ENCODE measurements at places on chromosomes 5 and 9.

GRCh38 chr5:132689513-132689912 lies 15.7 kb downstream of the IL4 start:
- DNase-seq: no peak

GRCh38 chr9:27888661-27889295 lies 315.5 kb upstream of the C9orf72 start:
- peak; percentile 5 for DNase-seq

- DNase-seq: no peak
Observed at GRCh38 chr9:133579601-133580418, 29.4 kb downstream of the FAM163B start.

- no peak for DNase-seq
Observed at GRCh38 chr5:158811350-158811749, 288.4 kb downstream of the EBF1 start.

GRCh38 chr5:164708831-164709230 lies 1203.4 kb downstream of the MAT2B start:
- no peak for DNase-seq

- no peak for DNase-seq
Observed at GRCh38 chr5:171680485-171680884, 105.1 kb upstream of the SMIM23 start.

GRCh38 chr5:149779124-149779465 lies 49.0 kb downstream of the PPARGC1B start:
- DNase-seq: no peak

- no peak for DNase-seq
Observed at GRCh38 chr5:131463656-131464055, 171.4 kb downstream of the RAPGEF6 start.

GRCh38 chr5:37037840-37038239 lies 161.3 kb downstream of the NIPBL start:
- no peak for DNase-seq

GRCh38 chr5:116510517-116510916 lies 64.1 kb downstream of the SEMA6A start:
- DNase-seq: no peak

GRCh38 chr5:167753725-167754490 lies 537.5 kb upstream of the WWC1 start:
- DNase-seq: no peak

- DNase-seq: no peak
Observed at GRCh38 chr9:73152953-73153352, 1.3 kb downstream of the ANXA1 start.

GRCh38 chr5:80191991-80192398 lies 63.9 kb downstream of the SERINC5 start:
- DNase-seq: no peak

- DNase-seq: no peak
Observed at GRCh38 chr9:129036923-129037766, 719 bp downstream of the MIGA2 start.

Measured in cerebellar cortex (tissue), 1 donor.